ENCODE measurements at places on chromosomes 3 and 15. TPM values are rescaled to one million over a fixed set of nuclear protein-coding genes. Genes with fewer than 3 reads are reported as not detected.

DNA sequence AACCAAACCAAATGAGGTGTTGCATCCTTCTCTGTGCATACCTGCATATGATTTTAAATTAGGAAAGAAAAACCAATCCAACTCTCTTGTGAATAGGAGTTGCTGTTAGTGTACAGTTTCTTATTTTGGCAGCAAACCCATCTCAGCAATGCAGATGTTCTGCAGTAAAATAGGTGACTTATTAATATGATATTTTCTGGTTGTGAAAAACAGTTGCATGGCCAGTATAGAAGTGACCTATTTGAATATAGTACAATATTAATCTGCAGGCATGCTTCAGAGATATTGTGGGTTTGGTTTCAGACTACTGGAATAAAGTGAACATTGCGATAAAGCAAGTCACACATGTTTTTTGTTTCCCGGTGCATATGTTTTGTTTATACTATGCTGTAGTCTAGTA lies 42.2 kb downstream of the AKAP13 start:
- peaks cover 57% of the 10 kb centered on the region for H3K4me1 ChIP-seq
- H3K4me3 ChIP-seq: no peak overlapping the region
- H3K27ac ChIP-seq: no peak overlapping the region

DNA sequence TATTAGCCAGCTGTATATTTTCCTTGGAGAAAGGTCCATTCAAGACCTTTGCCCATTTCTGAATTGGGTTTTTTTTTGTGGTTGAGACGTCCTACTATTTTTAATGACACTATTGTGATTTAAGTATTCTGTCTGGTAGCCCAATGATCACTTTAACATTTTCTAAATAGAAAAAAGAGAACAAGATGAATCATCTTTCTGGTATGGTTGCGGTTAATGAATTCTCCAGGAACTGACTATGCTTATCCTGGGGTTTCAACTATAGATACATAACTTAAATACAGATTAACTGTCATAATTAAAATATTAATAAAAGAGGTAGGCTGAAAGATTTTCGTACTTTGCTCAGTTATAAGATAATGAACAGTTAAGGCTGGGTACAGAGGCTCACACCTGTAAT lies 51.9 kb downstream of the PBRM1 start:
- H3K27ac ChIP-seq: no peak overlapping the region
- no peak overlapping the region for H3K4me3 ChIP-seq
- DNase-seq: no peak

THAP10 gene
- total RNA-seq: 3.8 TPM

- no peak overlapping the region for H3K4me3 ChIP-seq
- H3K27ac ChIP-seq: no peak overlapping the region
- peak; percentile 40 for DNase-seq
These were observed 37.9 kb upstream of the TNFAIP8L3 start for GRCh38 chr15:51132384-51133139.

DNA sequence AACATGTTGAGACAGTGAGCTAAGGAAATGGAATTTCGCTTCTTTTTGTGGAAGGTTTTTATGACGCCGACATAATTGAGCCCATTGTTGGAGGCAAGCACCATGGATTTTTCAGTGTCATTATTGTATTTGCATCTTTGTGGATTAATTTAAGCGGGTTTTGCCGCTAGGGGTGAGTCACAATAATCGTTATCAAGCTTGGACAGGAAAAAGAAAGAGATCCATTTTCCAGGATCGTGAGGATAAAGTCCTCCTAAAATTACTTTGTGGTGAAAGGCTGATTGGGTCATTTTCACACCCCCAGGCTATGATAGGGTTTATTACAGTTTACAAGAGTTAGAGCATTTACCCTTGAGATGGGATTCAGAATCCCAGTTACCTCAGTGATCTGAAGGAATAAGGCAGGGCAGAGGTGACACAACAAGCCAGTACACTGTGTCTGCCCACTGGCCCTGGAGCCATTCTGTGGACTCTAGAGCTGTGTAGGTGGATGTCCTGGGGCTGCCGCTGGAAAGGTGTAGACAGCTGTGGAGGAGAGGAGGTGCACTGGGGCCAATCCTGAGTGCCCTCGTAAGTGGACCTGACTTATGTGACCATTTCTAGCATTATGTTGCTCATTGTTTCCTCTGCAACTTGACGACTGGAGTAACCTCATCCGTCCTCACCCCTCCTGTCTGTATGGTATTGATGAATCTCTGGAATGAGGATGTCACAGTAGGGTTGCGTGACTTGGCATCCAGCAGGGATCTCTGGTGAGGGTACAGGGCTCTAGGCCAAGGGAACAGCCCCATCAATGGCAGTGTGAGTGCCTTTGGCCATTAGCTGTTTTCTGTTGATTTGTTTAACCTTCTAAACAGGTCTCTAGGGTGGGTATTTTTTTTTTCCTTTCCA lies 370.1 kb downstream of the LRTM1 start:
- DNase-seq: no peak
- no peak overlapping the region for H3K4me3 ChIP-seq
- H3K4me1 ChIP-seq: no peaks in the 10 kb centered on the region
- no peak overlapping the region for H3K27ac ChIP-seq

- H3K4me1 ChIP-seq: peaks cover 12% of the 10 kb centered on the region
- no peaks in the 10 kb centered on the region for H3K27me3 ChIP-seq
- peak overlapping the region; percentile 89 for H3K27ac ChIP-seq
- DNase-seq: no peak
These were observed 100.8 kb upstream of the TPM1 start for GRCh38 chr15:62941699-62942098.

GPR149 gene
- total RNA-seq: not detected
